ENCODE measurements at places on chromosomes 6 and 20. TPM values are rescaled to one million over a fixed set of nuclear protein-coding genes. Genes with fewer than 3 reads are reported as not detected.

DNA sequence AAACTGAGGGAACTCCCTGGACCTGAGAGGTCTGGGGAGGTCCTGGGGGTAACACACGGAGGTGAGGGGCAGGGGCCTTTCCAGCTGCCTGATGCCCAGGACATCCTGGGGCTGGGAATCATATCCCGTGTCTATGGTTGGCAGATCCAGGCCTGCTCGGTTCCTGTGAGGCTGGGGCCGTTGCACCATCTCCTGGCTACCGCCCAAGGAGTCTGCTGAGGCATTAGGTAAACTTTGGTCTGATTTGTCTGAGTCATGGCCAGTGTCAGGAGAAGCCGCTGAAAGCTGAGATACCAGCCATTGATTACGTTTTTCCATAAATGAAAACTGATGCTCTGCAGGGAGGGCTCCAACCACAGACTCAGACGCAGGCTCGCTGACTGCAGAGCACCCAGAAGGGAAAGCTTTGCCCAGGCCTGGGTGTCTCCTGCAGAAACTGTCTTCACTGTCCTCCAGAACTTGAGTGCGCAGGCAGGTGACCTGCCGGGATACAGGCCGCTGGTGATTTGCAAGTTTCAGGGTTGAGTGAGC lies 14.2 kb downstream of the TRAF3IP2 start:
- DNase-seq: no peak

DNA sequence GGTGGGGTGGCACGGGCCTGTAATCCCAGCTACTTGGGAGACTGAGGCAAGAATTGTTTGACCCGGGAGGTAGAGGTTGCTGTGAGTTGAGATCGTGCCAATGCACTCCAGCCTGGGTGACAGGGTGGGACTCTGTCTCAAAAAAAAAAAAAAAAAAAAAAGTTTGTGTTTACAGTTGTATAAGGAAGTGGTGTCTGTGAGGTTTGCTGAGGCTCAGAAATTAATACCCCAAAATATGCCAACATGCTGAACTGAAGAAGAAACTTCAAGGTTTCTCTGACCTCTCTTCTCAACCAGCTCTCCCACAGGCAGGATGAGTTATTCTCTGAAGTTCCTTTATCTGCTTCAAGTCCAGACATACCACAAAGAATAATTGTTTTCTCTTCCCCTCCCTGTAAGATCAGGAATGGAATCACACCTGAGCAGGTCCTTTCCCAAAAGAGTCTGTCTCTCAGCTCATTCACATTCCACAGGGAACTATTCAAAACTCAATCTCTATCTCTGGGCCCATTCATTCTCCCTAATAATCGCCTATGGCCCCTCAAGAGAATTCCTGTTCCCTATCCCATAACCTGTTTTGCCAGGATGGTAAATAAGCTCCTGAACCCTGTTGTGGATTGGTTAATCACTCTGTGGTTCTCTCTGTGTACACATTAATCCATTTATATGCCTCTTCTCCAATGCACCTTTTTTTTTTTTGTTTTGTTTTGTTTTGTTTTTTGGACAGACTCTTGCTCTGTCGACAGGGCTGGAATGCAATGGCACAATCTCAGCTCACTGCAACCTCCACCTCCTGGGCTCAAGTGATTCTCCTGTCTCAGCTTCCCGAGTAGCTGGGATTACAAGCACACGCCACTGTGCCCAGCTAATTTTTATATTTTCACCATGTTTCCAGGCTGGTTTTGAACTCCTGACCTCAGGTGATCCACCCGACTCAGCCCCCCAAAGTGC lies 17.4 kb upstream of the KIFC1 start:
- DNase-seq: no peak

DNA sequence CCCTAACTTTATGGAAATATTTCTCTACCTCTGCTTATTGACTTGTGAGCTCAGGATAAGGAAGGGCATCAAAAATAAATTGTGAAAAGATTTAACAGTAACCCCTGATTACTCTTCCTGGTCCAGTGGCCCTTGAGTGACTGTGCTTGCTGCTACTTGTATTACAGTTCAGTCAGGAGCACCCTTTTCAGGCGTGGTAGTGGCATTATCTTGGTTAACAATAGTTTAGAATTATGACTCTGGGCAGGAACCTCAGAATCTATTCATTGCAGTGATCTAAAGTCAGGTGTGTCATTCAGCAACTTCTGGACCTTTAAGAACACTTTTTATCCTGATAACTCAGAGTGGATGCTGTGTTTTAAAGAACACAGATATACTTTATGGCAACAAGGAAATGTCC lies 43.4 kb downstream of the FAM135A start:
- no peak for DNase-seq

- no peak for DNase-seq
Observed at GRCh38 chr6:110044622-110045021, 66.5 kb downstream of the GPR6 start.

The LHFPL5 gene
- not detected for polyA plus RNA-seq

DNA sequence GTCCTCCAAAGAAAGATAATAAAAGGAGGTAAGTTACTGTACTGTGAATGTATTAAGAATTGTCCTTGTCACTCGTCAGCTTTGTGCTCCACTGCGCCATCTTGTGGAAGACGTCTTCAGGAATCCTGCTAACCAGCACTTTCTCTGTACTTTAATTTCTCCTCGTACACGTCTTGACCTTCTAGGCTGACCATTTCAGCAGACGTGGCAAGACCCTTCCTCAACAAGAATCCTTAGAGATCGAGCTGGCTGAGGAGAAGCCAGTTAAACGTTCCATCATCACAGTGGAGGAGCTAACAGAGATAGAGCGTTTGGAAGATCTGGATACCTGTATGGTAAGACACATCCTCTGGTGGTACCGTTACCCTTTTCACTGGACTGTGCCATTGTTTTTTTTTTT lies 95.5 kb upstream of the SCGN start:
- peak; percentile 82 for DNase-seq

The IMPG1 gene
- polyA plus RNA-seq: 0.13 TPM

DNA sequence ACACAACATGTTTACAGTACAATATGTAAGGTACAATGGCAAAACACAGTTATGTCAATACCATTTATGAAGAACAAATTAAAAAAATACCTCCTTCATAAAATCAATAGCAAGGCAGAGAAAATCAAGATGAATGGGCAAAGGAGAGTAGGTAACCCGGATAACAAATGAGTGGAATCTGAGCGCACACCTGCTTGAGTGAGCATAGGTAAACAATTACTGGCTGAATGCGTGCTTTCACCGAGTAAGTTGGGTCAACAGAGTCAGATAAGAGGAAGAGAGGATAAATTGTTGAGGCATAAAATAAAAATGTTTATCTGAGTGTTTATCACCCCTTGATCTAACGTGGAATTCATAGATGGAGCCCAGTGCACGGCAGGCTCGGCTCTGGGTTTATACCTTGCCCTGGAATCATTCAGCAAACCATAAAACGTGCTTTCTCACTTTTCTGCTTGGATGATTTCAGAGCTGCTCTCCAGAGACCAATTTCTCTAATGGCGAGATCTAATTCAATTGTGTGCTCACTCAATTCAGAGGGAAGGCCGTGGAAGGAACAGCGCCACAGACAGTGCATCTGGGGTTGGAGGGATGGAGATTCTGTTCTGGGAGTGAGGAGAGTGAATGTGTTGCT lies 224.8 kb upstream of the MAP3K7 start:
- no peak for DNase-seq

DNA sequence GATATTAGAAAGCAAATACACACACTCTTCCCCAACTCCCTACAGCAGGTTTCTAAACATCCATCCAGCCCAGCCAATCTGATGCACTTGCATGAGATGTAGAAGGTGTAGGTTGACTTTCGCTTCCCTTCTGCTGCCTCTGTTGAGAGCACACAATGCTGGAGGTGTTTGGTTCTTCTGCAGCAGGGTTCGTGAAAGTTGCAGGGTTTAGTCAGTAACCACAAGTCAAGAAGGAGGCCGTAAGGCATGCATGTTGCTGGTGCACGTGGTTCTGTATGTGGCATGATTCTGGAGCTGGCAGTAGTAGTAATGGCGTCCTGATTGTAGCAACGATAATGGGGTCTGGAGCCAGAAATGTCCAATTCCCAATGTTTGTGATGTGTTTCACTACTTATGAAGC lies 53.0 kb downstream of the DEK start:
- DNase-seq: no peak

GRCh38 chr6:49892280-49892679 lies 25.9 kb upstream of the CRISP1 start:
- no peak for DNase-seq

The LPIN3 gene
- 4.7 TPM for polyA plus RNA-seq

All from hindlimb muscle (tissue), 1 donor.